Calu3 (cell line): ENCODE measurements at places on chromosomes 5 and 9. TPM values are rescaled to one million over a fixed set of nuclear protein-coding genes. Genes with fewer than 3 reads are reported as not detected.

Gene TAF11L10
- not detected in 2 replicates for total RNA-seq

Gene TGFBI
- total RNA-seq = 41.4 and 95.2 TPM in 2 replicates

Gene TIMD4
- not detected in 2 replicates for total RNA-seq

Gene DCTN3
- total RNA-seq = 50.8 and 51.8 TPM in 2 replicates

Gene IRX2
- not detected in 2 replicates for total RNA-seq

Gene OLFM1
- 5.5 and 7.9 TPM in 2 replicates for total RNA-seq

Gene RGS7BP
- not detected in 2 replicates for total RNA-seq
